ENCODE measurements at places on chromosomes 7 and 10. TPM values are rescaled to one million over a fixed set of nuclear protein-coding genes. Genes with fewer than 3 reads are reported as not detected.

GRCh38 chr7:87152897-87153641 lies 816 bp downstream of the DMTF1 start:
- DNase-seq, result peak; percentile 51

DNA sequence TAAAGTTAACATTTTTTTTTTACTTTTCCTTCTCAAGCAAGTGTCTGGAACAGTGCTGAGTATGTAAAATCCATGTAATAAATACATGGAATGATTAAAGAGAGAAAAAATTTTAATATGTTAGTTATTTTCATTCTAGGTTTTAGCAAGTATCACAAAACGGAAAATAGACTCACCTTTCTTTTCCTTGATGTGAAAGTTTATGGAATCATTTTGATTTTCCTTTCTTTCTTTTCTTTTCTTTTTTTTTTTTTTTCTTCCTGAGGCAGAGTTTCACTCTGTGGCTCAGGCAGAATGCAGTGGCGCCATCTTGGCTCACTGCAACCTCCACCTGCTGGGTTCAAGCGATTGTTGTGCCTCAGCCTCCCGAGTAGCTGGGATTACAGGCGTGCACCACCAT lies 28.1 kb downstream of the SMNDC1 start:
- DNase-seq, result no peak

DNA sequence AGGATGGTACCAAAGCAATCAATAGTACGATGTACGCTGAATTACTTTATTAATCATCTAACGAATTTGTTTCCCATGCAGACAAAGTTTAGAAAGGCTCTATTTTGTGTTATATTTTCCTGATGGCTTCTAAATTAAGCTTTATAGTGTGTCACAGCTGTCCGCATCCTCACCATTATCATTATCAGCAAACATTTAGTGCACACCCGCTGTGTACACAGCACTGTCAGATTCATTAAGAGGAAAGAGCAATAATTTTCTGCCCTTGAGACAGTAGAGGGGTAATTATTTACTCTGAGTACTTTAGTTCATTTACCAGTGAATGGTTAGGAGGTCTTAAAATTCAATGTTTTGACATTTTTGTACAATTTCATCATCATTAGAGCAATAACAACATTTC lies 233.3 kb upstream of the PTPRZ1 start:
- DNase-seq, result no peak

- DNase-seq, result no peak
Measured at GRCh38 chr7:108711611-108712010, 141.9 kb downstream of the DNAJB9 start.

Gene TMEM209
- total RNA-seq, result 47.2 TPM

Gene COBL
- not detected for total RNA-seq

Data from activated naive CD8-positive, alpha-beta T cell treated with anti-CD3 and anti-CD28 coated beads for 36 hours (primary cell).